ENCODE measurements at places on chromosomes 4 and X.

DNA sequence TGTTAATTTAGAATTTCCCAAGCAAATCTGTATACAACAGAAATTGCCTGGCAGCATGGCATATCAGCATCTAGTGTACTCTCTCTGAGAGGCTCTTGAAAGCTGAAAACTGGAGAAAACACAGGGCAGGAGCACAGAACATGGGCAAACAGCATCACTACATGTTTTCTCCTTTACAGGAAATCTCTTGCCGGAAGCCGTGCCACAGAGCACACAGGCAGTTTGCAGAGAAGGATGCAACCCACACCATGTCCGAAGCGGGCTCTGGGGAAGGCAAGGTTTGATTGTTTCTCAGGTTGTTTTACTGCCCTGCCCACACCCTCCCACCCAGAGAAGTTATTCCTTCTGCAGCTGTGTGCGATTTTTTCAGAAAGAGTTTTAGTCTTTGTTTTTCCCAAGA lies 41.1 kb upstream of the FAM9C start:
- no peak for DNase-seq

GRCh38 chr4:73127839-73128453 lies 58.4 kb upstream of the COX18 start:
- DNase-seq = no peak

DNA sequence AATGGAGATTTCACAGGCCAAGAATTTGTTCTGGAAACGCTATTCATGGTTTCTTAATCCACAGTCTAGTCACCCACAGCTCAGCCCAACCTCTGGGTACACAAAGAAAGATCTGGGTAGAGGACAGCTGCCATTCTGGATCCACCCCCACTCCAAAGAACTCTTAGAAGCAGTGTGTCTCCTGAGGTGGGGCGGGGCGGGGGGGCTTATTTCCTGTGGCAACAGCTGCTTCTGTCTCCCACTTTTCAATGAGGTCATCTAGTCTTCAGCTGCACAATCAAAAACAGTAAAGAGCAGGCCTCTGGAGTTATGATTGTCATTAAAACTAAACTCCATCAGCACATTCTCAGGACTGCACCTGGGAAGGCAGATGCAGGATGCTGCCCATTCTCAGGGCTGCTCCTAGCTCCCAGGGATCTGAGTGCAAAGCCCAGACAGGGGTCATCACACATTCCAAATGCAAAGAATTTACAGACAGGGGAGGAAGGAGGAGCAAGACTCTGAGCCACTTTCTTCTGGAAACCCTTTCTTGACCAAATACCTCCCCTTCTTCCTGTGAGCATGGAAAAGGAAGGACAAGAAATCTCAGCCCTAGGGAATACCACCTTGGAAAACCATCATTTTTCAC lies 207.3 kb downstream of the HS6ST2 start:
- no peak for DNase-seq

GRCh38 chrX:100098660-100099375 lies 311.3 kb downstream of the PCDH19 start:
- no peak for DNase-seq

DNA sequence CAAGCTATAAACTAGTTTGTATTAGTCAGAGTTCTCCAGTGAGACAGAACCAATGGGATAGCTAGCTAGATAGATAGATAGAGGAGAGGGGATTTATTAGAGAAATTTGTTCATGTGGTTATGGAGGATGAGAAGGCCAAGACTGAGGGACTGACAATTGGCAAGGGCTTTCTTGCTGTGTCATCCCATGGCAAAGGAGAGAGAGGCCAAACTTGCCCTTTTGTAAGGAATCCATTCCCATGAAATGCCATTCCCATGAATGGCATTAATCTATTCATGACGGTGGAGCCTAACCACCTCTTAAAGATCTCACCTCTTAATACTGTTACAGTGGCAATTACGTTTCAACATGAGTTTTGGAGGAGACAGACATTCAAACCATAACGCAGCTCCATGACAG lies 58.1 kb downstream of the LINC00632 start:
- no peak for DNase-seq

DNA sequence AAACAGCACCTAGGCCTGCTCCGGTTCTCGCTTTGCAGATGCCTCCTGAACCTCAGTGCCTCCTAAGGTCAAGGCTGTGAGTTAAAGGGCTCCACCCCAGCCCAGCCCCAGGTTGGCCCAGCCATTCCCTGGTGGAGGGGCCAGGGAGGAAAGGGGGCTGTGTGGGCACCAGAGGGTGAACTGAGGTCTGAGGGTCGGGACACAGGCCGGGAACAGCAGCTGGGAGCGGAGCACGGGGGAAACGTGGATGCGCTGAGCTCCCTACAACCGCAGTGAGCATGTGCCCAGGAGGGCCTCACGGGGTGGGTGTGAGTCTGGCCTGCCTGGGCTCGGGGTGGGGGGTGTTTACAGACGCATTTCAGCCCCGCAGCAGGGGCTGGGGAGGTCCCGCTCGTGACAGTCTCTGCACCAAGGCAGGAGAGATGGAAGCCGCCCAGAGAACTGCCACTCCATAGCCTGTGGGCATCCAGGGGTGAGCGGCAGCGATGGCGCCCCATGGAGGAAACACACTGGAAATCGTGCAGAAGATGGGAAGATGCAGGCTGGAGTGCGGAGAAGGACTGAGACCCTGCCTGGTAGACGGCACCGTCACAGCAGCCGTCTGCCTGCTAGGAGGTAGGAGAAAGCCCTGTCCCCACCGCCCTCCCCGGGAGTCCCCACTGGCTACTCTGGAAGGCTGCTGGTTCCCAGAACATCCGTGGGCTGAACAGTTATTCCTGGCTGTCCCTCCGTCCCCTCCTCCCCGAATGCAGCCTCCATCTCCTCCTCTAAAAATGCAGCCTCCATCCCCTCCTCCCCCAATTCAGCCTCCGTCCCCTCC lies 9.9 kb upstream of the SLC25A6 start:
- no peak for DNase-seq

DNA sequence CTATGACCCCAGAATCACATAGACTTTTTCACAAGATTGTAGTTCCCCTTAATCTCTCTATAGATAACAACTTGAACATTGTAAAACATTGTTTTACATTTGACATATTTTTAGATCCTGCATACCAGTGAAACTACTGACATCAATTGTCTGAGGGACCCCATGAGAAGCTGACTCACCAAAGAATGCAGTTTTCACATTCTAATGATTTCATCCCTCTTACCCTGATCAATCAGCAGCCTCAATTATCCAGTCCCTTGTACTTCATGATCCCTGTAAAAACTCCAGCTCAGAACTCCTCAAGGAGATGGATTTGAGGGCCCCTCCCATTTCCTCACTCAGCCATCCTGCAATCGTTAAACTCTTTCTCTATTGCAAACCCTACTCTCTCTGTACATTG lies 411.0 kb upstream of the NDST3 start:
- no peak for DNase-seq

DNA sequence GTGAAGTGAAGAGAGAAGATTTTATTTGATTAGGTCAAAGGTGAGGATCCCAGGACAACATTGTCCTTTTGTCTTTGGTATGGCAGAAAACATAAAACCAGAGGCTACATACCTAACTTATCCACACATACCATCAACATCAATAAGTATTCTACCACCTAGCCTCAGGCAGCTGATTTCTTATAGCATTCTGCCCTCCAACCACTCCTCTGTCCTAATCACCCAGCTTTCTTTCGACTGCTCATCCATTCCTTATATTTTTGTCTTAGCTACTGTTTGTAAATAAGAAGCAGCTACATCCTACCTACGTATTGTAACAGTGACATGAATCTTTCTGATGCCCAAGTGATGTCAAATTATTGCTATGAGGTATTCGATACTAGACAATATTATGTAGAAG lies 129.4 kb downstream of the ANAPC10 start:
- no peak for DNase-seq

GRCh38 chrX:124293810-124294209 lies 38.6 kb upstream of the TEX13D start:
- no peak for DNase-seq

DNA sequence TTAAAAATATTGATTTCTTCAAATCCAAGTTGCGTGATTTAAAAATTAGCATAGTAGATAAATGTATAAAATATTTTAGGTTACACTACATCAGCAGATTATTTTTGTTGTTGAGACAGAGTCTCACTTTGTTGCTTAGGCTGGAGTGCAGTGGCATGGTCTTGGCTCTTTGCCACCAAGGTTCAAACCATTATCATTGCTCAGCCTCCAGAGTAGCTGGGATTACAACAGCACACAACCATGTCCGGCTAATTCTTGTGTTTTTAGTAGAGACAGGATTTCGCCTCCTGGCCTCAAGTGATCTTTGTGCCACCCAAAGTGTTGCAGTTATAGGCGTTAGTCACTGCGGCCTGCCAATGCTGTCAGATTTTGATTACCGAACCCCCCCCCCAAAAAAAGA lies 1390.5 kb upstream of the TENM3 start:
- no peak for DNase-seq

- DNase-seq = no peak
Observed at GRCh38 chr4:165464813-165465381, 86.1 kb downstream of the CPE start.

DNA sequence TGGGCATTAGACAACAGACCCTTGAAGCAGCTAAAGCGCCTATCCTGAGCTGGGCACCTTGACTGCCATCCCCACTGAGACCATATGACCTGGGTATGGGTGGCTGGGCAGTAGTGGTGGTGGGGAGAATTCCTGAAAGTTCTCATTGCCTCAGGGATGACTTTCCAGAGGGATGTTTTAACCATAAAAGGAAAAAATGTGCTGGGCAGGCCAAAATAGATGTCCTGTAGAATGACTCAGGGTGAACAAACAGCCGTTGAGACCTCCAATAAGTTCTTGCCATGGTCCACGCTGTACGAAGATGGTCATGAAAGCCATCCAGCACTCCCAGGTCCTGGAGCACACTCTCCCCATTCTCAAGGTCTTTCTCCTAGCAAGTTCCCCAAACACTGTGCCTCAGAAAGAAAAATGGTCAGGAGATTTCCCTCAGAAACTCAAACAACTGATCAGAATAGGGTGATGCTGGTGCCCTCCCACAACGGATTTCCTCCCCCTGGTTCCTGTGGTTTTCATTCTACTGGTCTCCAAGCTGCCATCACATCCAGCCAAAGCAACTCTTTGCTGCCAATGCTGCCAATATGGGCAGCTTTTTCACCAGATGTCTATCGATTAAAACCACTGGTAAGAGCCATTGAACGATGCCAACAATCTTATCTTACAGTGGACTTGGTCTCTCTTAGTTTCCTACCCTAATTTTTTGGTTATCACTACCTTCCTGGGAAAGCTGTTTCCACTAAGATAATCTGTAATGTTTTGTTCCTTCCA lies 11.2 kb downstream of the CDKN2AIP start:
- no peak for DNase-seq

DNA sequence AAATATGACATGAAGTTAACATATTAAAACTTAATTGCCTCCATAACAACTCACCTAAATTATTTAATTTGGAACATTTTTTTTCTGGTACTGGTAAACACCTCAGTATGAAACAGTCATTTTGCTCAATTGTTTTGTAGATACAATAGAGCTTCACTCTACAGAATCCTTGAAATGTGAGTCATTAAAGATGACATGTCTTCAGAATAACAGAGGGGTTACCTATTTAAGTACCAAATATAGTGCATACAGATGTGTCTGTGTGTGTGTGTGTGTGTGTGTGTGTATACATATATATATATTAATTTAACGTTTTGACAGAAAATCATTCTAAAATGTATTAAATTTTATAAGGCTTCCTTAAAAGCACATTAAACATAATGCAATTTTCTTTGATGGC lies 297.6 kb downstream of the INPP4B start:
- no peak for DNase-seq

DNA sequence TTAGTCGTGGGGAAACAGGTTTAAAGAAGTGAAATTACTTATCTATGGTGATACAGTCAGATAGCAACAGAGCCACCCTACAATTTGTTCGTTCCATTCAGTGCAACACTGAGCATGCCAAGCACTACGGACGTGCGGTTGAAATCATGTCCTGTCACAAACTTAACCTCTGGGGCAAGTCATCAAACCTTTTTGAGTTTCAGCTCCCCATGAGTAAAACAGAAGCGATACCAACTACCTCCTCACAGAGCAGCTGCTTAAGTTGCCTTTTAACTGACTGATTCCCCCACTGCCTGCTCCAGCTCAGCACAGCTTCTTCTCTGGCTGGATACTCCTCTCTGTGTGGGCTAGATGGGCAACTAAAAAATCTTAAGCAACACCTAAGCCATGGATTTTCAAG lies 36.0 kb downstream of the LHFPL1 start:
- no peak for DNase-seq

DNA sequence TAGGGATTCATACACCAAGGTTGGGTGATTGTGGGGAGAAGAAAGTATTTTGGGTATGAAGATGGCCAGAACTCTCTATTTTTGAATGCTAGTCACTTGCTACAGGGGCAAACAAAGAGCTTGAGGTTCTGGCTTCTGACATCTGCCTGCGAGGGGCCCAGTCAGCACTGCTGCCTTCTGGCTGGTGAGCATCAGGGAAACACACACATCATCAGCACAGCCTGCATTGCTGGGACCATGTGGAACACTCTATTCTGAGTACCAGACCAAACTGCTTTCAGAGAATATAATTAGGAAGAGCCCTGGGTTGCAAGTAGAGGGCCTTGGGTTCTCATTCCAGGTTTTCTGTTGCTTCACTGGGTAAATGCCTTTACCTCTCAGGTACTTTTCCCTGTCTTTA lies 14.1 kb downstream of the TRPC5 start:
- DNase-seq = no peak

GRCh38 chr4:85703096-85703495 lies 228.1 kb downstream of the ARHGAP24 start:
- no peak for DNase-seq

DNA sequence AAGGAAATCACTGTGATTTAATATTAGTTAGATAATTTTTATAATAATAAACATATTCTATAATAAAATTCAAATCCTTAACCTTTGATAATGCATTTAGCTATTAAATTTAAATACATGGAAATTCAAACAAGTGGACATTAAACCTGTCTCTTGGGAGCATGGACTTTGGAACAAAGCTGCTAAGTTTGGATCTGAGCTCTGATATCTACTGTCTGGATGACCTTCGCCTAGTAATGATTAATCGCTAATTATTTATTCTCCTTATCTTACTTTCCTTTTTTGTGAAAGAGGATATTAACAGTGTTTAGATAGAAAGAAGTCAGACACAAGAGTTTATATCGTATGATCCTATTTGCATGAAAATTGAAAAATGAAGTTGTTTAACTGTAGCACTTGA lies 980.9 kb downstream of the FSTL5 start:
- no peak for DNase-seq

Data from stimulated activated CD8-positive, alpha-beta memory T cell treated with anti-CD3 and anti-CD28 coated beads, Interleukin-7, amount 100 ng/mL, for 1 hour (primary cell).